Natural killer cell (primary cell): ENCODE measurements at places on chromosomes 4 and X. TPM values are rescaled to one million over a fixed set of nuclear protein-coding genes. Genes with fewer than 3 reads are reported as not detected.

- DNase-seq: no peak
Observed at GRCh38 chrX:64190136-64190740, 15.3 kb downstream of the AMER1 start.

DNA sequence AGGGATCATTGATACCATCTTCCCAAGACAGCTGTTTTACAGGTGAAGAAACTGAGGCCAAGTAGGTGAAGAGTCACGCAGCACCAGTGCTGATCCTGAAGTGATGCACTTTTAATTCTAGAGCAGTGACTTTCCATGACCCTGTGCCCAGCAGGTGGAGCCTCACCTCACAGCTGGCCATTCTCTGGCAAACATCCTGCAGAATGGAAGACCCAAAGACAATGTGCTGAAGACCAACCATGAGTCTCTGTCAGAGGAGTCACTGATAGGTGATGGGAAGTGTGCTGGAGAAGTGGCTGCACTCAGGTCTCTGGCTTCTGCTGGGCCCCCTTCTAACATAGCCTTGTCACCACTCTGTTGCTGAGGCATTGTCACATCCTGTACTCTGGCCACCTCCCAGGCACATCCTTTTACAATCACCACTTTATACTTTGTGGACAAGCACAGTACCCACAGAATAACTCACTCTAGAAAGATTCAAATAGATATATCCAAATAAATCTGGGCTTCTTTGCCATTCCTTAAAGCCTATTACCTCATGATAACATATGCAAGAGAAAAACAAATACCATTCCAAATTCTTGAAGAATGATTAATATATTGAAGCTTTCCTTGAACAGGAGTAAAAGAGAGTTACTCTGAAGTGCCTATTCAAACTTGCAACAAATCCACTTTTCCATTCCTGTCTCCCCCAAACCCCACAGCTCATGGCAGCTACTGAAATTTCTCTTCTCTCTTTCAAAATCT lies 64.1 kb upstream of the SCOC start:
- peak; percentile 5 for DNase-seq

- no peak for DNase-seq
Observed at GRCh38 chr4:89121387-89122068, 10.2 kb downstream of the TIGD2 start.

DNA sequence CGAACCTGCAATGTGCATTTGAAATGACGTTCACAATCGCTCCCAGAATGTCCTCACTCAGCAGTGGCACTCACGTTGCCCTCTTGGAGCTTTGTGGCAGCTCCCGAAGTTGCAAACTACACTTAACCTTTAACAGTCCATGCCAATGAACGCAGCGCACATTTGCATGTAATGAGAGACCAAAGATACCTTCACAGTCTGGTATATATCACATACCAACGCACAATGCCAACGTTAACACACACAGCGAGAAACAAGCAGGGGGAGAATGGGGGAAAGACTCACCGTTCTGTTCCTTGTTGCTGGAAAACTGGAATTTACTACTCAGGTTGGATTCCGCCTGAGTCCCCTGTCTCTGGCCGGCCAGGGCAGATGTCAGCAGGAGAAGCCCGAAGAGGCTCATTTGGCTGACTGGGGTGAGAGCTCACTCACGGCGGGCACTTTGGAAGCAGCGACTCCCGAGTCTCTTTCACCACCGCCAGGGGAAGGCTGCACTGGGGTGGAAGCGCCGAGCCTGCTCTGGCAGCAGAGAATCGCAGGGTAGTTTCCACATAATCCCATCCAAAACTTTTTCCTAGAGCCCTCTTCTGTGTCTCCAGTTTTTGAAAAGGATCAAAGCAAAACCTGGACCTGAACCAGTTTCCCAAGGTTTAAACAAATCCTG lies 966 bp downstream of the PDGFC start:
- no peak for DNase-seq

The C4orf17 gene
- total RNA-seq: not detected

DNA sequence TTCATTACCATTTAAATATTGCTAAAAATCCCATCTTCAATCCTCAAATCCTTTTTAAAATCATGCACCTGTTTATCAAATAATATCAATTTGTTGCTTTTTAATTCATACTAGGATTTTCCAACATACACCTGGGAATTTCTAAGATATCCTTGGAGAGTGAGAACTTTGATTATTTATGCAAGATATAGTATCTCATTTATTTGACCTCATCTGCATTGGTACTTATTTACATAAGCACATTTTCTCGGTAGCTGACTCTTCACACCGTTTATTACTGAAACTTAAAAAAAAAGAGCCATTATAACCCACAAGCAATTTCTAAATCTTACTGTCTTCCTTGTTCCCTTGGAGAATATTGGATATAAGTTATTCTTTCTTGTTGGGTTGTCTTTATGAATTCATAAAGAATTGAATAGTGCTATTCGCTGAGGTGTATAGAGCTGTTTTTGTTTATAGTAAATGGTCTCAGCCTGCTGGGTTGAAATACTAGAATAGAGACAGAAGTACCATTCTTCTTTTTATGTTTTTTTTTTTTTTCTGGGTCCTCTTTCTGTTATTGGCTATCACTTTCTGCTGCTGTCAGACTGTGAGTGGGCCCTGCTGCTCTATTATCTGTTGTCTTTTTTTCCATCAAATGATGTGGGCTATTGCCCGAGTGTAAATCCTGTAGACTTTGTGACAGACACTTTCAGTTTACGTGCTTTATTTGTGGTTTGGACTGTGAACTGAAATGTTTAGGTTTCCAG lies 2.9 kb downstream of the UGT8 start:
- DNase-seq: no peak

GRCh38 chrX:6890544-6891261 lies 256.8 kb upstream of the STS start:
- no peak for DNase-seq

GRCh38 chrX:130758072-130758471 lies 144.9 kb downstream of the ENOX2 start:
- no peak for DNase-seq

The ARX gene
- not detected for total RNA-seq

The TEX13D gene
- total RNA-seq: not detected

The PAGE5 gene
- total RNA-seq: not detected

The UBE2K gene
- total RNA-seq: 38.0 TPM

The MAP3K15 gene
- total RNA-seq: not detected

DNA sequence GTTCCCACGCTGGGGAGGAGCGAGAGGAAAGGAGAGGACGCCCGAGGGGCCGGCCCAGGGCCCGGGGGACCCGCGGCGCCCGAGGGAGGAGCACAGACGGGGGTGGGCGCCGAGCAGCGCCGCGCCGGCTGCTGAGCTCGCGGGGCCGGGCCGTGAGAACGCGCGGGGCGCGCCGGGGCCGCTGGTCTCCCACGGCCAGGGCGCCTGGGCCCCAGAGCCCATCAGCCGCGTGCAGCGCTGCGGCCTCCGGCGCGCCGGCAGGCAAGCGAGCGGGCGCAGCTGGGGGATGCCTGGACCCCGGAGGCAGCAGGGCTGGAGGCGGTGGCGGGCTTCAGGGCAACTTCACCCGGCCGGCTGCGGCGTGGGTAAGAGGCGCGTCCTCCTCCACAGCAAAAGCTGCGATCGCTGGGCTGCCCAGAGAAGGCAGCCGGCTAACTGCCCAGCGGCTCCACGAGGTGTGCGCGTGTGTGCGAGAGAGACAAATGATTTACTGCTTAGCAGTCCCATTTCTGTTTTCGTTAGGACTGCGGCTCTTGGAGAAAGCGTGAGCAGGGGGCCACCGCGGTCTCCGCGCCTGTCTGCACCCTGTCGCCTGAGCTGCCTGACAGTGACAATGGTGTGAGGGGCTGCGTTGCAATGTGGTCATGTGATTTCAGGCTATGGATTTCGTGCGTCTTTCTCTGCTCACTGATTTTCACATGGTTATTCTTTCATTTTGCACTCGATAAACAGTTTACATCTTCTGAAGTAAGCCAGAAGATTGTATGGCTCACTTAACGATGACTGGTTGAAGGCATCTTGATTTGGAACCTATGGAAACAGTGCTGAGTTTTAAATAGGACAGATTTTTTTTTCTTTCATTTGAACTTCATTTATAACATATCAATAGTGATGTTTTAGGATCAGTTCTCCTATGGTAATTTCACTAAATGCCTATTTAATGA lies 1.2 kb downstream of the GUCY1A1 start:
- peak; percentile 3 for DNase-seq

DNA sequence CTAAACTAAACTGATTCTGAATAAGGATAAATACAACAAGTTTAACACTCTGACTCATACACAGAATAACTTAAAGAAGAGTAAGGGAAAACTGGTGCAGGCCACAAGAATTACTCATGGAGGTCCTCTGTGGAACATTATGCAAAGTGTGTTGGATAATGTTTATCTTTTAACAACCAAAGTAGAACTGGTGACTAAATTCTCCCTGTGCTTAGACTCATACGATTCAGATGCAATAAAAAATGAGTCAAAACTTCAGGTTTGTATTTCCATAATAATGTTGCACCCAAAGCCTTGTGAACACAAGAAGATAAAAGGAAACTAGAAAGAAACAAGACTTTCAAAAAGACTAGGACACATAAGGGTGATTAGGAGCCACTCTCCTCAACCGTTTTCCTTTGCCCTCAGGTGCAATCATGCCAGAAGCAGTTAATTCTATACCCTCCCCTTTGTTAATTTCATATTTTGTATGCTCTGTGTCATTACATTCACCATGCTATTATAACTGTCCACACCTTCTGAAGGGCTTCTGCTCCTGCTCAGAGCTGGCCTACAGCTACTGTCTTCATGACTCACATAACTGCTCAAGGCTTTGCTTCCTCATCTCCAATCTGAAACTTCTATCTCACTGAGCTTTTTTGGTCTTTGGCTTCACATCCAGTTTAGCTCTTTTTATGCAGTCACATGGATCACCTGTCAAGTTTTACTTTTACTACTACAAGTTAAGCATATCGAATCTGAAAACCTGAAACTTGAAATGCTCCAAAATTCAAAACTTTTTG lies 60.2 kb downstream of the KCNIP4 start:
- no peak for DNase-seq

The ESX1 gene
- not detected for total RNA-seq

The SMR3B gene
- not detected for total RNA-seq

- no peak for DNase-seq
Observed at GRCh38 chrX:110132450-110133114, 129.7 kb downstream of the TMEM164 start.

DNA sequence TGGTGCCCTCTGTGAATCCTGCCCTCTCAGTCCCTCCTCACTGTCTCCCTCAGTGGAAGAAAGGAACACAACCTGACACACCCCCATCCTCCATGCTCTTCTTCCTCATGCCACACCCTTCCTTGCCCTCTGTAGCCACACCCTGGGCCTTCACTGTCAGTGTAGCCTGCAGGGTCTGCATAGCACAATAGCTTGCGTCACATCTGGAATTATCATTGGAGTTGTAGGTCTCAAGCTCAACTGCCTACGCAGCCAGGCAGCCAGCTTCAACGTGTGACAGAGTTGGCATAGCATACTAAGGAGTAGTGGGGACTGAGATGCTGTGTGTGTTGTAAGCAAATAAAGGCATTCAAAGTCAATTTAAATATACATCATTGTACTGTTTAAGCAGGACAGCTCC lies 113.5 kb upstream of the SCML1 start:
- no peak for DNase-seq

GRCh38 chrX:109190542-109190941 lies 291.3 kb downstream of the GUCY2F start:
- DNase-seq: no peak

The SOWAHB gene
- total RNA-seq: not detected

The ADAM29 gene
- not detected for total RNA-seq
